ENCODE measurements at places on chromosomes 5 and 9.

GRCh38 chr5:90220554-90220953, 189.0 kb downstream of the CETN3 start:
- DNase-seq: no peak

DNA sequence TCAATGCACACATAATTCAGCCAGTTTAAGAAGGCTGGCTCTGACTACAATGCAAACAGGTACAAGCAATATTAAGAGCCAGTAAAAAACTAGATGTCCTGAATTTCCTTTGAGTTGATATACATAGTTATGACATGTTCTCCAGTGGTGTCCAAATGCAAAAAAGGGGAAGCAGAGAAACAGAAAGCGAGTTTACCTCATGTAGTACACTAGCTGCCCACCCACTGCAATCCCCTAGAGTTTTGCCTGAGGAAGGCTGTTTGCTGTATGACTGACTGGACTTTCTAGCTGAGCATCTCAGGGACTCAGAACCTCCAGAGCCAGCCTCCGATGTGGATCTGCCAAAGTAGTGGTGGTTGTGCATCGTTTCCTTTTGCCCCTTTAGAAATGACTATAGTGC, 44.8 kb upstream of the SLC1A3 start:
- no peak for DNase-seq

DNA sequence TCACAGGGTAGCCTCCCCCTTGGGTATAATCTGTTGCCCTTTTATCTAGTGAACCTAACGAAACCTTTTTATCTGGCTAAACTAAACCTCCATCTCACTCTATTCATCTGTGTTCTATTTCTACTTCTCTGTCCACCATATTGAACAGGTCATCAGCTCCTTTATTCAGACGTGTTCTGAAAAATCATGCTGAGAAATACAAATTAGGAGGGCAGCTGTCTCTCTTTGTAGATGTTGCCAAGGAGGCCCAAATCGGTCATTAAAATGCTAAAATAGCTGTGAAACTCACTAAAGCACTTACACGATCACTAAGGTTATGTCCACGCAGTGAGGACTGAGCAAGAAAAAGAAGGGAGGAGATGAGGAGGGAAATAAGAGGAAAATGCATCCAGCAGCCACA, 115.6 kb upstream of the RETREG1 start:
- no peak for DNase-seq

GRCh38 chr5:157115502-157115901, 6.7 kb upstream of the HAVCR2 start:
- no peak for DNase-seq

DNA sequence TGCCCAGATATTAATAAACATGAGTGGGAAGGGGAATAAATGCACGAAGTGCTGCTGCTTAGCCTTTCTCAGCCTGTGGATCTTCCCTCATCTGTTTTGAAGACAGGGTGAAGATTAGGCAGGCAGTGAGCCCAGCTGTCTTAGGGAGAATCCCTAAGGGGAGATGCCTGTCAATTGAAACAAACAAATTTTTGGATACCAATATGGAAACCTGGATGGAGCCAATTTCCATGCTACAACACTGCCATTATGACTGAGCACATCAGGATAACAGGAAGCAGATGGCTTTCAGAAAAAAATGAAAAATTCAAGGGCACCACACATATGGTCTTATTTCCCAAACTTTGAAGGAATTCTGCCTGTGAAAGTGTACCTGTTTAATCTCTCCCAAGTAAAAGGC, 80.3 kb downstream of the HMHB1 start:
- no peak for DNase-seq

DNA sequence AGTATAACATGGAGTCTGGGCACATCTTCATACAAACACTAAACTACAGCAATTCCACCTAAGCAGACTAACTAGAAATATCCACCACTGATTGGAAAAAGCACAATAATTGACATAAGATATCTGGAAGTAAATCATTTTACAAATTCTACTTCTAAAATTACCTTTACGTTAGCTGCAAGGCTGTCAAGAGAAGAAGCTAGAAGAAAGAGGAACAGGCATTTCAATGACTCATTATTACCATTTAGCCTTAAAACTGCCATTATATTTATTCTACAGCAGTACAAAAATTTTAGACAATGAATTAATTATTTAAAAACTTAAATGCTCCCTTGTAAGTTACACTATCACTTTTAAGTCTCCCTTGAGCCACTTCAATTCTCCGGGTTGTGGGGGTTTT, 43.4 kb upstream of the PLPP6 start:
- no peak for DNase-seq

GRCh38 chr9:18689921-18690320, 216.0 kb downstream of the ADAMTSL1 start:
- DNase-seq: no peak

- no peak for DNase-seq
Observed at GRCh38 chr5:32059761-32060530, 114.2 kb downstream of the GOLPH3 start.

DNA sequence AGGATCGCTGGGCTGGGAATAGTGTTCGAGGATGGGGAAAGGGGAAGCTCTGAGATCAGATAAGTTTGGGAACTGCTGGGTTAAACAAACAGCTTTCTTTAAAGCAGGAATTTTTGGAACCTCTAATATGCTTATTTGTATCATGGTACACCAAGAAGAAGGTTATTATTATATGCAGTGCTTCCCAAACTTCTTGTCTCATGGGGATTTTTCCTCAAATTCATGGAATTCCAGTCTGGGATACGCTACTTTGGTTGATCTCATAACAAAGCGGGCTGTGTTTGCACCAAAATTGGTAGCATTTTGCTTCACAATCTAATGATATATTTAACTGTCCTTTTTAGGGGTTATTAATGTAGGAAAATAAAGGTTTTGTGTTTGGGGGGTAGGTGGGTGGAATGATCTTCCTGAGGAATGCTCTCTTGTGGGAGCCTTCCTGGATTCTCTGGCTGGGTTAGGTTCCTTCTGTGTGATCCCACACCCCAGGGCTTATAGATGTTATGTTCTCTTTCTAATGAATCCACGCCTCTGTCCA, 116.2 kb upstream of the PANK3 start:
- DNase-seq: no peak

- DNase-seq: no peak
Observed at GRCh38 chr5:58703925-58704555, 121.2 kb downstream of the RAB3C start.

- DNase-seq: no peak
Observed at GRCh38 chr5:54908774-54909525, 76.4 kb downstream of the ESM1 start.

- DNase-seq: no peak
Observed at GRCh38 chr5:44245935-44246334, 143.3 kb downstream of the FGF10 start.

DNA sequence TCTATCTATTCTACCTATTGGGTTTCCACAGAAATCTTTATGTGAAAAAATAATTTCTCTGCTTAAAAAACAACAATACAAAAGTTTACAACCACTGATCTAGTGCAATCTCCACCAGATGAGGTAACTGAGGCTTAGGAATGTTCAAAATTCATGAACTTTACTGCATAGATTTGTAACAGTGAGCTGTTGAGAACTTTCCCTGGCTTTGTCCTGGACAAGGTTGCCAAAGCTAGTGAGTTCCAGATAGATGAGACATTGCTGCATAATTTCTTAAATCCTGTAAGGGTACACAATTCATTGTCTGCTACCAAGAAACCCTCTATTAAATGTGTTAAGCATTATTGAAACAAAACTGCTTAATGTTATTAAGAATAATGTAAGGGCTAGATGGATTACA, 102.7 kb downstream of the OSMR start:
- no peak for DNase-seq

GRCh38 chr5:99686538-99686937, 757.7 kb upstream of the CHD1 start:
- no peak for DNase-seq

DNA sequence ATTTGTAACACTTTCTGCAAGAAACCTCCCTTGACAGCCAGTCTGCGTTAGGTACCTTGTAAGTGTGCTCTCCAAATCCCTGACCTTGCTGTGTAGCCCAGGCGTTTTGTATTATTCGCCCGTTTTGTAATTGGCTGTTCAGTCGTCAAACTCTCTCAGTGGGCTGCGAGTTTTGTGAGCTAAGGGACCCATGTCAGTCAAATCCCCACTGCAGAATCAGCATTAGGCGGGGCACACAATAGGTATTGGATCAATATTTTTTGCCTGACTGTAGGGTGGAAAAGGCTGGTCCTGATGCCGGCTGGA, 665 bp downstream of the DNAJC18 start:
- DNase-seq: no peak

GRCh38 chr9:136160995-136161610, 42.4 kb upstream of the TMEM250 start:
- no peak for DNase-seq

- no peak for DNase-seq
Observed at GRCh38 chr5:14408969-14409586, 172.5 kb upstream of the OTULINL start.

DNA sequence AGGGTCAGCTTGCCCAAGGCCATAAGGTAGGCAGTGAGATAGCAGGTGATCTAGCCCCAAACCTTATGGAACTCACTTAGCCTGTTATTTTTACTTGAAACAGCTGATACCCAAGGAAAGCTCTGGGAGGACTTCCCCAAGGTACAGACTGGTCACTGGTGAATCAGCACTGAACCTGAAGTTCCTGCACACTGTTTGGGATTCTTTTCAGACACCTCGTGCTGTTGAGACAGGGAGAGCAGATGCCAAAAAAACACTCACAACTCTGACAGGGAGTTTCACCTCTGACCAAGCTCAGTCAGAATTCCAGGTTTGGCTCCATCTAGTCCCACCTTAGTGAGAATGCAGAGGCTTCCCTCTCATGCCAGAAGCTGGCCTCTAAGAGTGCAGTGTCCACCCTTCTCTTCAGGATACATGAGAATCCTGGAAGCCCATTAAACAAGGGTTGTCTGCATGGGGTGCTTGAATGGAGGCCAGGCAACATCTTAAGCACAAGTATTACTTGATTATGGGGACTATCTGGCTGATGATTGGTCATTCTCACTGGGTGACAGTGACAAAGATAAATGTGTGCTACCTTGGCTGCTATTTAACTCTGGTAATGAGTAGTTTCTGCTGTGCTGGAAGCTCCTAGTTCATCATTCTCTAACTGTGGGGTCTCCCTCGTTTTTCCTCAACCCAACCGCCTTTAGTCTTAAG, 122.8 kb upstream of the SLIT3 start:
- DNase-seq: no peak

- no peak for DNase-seq
Observed at GRCh38 chr5:38163636-38164237, 94.6 kb upstream of the EGFLAM start.

- no peak for DNase-seq
Observed at GRCh38 chr9:8337834-8338766, 538.5 kb upstream of the DMAC1 start.

GRCh38 chr9:117771136-117771535, 66.9 kb downstream of the TLR4 start:
- no peak for DNase-seq

DNA sequence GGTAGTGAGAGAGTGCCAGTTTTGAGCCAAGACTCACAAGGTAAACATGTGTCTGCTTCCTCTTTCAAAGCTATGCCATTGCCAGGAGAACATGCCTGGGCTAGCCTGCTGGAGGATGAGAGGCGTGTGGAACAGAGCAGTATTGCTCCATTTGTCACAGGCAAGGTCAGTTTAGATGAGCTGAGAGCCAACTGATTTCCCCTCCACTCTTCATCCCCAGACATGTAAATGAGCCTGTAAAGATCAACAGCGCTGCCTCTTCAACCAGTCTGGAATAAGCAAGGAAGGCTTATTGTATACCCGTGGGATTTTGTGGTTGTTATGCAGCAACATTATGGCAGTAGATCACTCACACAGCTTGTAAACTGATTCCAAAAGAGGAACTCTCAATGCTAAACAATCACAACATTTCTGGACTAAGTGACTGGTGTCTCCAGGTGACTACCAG, 8.2 kb upstream of the GDNF start:
- DNase-seq: no peak

GRCh38 chr5:149221326-149221725, 50.3 kb upstream of the AFAP1L1 start:
- no peak for DNase-seq

DNA sequence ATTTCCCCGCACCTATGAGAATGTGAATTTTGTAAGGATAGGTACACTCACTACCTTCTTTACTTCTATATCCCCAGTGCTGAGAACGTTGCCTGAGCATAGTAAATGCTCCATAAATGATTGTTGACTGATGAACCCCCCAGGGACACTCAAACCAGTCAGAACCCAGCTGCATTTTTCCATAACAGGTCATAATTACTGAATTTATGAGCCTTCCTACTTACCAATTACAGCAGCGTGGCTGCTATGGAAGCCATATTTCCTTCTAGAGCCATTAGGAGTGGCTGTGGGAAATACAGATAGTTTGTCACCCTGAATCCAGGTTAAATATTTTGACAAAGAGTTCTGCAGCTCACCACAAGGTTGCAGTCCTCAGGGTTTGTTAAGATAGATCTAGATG, 135.0 kb downstream of the TAF11L14 start:
- no peak for DNase-seq

GRCh38 chr9:128503870-128504269, 649 bp upstream of the GLE1 start:
- DNase-seq: no peak

DNA sequence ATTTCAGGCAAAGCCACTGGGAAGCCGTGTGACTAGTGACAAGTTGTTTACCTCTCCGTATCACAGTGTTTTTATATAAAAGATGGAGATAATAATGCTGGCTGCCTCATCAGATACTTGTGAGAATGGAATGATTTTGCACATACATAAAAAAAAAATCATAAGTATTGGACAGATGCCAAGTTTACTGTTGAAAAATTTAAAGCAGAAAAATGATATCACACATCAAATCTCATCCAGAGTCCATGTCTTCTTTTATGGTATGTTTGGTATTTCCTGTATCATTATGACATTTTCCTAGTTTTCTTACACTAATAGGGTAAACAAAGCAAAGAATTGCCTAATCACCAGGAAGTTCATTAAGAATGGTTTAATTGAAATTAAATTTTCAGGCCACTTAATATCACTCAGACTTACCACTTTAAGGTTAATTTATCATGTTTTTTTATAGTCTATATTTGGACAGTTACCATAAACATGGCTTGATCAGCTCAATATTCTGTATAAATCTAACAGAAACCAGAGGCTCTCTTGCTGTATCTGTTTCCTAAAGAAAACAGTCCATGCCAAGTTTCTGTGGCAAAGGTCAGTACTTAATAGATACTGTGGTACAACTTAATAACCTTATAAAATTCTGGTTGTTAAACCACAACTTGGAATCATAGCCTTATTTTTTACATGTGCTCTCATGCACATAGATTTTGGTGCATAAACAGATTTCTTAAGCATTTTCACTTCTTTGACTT, 656.5 kb upstream of the RIOK2 start:
- no peak for DNase-seq

- DNase-seq: no peak
Observed at GRCh38 chr9:95116002-95116807, 201.3 kb downstream of the FANCC start.

DNA sequence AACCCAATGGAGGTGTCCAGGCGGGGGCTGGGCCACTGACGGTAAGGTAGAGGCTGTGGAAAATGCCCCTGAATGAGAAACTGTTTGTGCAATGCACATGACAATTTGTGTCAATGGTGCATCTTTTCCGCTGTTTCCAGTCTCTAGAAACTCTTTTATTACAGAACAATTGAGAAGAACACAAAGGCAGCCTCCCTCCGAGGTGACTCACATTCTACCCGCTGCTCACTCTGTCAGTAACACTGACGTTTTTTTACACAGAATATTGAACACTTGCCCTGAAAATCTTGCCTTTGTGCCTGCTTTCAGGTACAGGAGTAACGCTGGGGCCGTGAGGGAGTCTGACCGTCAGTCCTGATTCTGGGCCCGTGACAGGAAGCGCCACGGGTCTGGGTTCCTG, 11.7 kb upstream of the TENT4A start:
- DNase-seq: no peak
